ENCODE measurements at places on chromosomes 13 and 19.

GRCh38 chr19:41694196-41694595 is 6.1 kb upstream of the CEACAM7 start:
- DNase-seq: no peak

GRCh38 chr13:38784036-38784880 is 97.4 kb downstream of the FREM2 start:
- peak; percentile 34 for DNase-seq

GRCh38 chr19:52237771-52238400 is 31.5 kb upstream of the ZNF766 start:
- peak; percentile 42 for DNase-seq

DNA sequence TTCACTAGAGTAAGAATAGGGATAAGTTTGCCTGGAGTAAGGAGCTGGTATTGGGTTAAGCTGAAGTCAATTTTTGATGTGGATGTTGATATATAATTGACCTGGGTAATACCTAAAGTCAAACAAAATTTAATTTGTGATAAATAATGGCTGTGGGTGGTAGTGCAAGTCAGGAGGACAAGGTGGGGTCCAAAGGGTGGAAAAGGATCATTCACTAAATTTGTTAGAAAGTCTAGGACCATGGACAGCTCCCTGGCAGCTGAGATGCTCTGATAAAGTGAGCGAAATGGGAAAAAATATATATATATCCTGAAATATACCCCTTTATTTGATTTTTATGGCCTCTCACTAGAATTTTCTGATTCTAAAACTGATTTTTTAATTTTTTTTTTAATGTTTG is 463.5 kb downstream of the GPC6 start:
- no peak for DNase-seq

GRCh38 chr13:66644855-66645460 is 585.2 kb downstream of the PCDH9 start:
- DNase-seq: no peak

DNA sequence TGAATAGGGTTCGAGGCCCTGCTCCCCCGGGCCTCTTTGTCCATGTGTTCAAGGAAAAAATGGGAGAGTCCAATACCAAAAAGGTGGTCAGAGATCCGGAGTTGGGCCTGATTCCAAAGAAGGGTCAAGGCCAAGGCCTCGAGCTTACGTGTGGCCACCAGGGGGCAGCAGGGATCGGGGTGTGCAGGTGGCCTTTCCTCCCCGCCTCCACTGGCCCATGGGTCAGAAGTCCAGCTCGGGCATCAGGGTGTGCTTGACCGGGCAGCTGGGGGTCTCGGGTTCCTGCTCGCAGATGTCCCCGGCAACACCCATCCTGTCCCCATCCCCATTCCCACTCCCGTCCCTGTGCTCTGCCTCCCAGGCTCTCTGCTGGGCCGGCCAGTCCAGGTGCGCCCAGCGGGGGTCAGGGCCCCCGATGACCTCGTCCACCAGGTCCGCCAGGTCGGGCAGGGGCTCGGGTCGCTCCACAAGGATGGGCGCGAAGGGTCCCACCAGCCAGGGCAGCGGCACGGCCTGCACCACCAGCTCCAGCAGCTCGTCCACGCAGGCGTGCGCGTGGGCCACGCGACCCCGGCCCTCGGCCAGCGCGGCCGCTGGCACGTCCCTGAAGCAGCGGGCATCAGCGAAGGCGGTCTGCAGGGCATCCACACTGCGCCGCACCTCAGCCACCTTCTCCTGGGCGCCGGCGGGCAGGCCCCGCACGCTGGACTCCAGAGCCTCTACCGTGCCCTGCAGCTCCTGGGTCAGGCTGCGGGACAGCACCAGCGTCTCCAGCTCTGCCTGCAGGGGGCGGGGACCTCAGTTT is 5.2 kb upstream of the PLIN4 start:
- no peak for DNase-seq

DNA sequence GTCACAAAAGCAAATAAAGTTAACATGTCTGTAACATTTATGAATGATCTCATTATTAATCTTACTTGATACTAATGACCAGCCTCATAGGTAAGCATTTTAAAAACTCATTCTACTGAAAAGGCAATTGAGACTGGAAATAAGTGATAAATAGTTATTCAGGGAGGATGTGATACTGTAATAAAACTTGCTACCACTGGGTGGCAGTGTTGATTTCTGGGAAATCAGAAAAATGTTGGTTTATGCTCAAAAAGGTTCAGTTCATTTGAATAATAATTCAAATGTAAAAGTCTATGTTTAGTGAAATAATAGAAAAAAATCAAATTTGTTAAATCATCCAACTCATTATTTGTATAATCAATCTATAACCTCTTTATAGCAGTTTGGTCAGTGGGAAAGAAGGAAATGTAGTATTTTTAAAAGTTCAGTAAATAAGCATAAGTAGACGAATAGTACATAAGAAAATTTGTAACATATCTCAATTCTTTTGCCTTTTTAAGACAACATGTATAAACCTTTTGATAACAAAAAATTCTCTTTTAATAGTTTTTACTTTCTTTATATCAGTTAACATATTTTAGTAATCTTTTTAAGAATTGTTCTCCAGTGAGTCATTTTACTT is 9.6 kb downstream of the ABHD13 start:
- no peak for DNase-seq

DNA sequence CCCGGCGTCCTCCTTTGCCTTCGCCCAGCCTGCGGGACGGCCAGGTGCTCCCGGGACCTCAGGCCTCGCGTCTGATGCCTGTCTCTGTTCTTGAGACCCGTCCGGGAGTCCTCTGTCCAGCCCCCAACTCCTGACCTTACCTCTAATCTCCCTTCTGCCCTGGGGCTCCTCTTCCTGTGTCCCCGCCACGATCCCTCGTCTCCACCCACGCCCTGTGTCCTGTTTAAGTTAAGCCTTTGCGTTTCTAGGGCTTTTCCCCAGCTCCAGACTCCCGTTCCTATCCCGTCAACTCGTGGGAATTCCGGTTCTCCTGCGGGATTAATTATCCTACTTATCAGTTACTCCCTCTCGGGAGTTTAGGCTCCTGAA is 686 bp downstream of the LENG8 start:
- DNase-seq: no peak

DNA sequence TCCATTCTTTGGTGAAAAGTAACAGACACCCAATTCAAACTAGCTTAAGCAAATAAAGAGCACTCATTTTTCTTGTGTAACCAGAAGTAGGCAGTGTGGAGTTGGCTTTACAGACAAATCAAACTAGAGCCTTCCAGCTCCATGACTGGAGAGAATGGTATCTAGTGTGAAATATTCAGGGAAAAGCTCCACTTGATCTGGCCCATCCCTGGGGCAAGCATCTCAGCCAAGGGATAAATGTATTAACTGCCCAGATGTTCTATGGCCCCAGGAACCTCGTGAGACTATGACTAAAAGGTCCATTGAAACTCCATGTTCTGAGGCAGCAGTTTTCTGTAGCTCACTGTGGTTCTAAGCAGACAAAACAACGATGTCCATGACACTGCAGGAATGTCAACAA is 49.9 kb downstream of the TBC1D4 start:
- DNase-seq: no peak

DNA sequence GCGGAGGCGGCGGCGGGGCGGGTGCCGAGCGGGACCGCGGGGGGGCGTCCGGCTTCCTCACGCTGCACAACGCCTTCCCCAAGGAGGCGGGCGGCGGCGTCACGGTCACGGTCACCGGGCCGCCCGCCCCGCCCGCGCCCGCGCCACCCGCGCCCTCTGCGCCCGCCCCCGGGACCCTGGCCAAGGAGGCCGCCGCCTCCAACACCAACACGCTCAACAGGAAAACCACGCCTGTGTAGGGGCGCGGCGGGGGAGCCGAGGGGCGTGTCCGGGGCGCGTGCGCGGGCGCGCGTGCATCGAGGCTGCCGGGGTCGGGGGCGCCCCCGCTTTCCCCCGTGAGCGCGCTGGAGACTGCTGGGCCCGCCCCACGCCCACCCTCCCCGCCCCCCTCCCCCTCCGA is 8.8 kb upstream of the CACNG6 start:
- no peak for DNase-seq

DNA sequence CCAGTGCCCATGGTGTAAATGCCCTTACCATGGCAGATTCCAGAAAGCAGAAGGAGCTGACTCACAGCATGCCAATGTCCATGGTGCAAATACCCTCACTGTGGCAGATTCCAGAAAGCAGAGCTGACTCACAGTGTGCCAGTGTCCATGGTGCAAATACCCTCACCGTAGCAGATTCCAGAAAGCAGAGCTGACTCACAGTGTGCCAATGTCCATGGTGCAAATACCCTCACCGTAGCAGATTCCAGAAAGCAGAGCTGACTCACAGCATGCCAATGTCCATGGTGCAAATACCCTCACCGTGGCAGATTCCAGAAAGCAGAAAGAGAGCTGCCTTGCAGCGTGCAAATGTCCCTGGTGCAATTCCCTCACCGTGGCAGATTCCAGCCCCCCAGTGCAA is 163.8 kb upstream of the SOX1 start:
- DNase-seq: no peak

DNA sequence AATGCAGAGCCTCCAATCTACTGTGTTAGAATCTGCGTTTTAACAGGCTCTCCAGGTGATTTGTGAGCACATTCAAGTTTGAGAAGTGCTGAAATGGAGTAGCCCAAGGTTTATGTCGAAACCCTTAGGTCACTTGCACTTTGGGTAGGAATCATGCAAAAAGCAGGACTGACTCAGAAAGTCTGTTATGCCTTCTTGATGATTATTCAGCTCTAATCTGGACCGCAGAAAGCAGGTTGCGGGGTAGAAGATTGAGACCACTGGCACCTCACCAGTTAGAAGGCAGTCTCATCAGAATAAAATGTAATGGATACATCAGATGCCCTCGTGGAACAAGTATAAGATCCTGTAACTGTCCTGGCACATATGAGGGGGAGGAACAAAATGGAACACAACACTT is 326.3 kb downstream of the DCLK1 start:
- no peak for DNase-seq

GRCh38 chr13:44147648-44148047 is 226.0 kb upstream of the SERP2 start:
- DNase-seq: no peak

DNA sequence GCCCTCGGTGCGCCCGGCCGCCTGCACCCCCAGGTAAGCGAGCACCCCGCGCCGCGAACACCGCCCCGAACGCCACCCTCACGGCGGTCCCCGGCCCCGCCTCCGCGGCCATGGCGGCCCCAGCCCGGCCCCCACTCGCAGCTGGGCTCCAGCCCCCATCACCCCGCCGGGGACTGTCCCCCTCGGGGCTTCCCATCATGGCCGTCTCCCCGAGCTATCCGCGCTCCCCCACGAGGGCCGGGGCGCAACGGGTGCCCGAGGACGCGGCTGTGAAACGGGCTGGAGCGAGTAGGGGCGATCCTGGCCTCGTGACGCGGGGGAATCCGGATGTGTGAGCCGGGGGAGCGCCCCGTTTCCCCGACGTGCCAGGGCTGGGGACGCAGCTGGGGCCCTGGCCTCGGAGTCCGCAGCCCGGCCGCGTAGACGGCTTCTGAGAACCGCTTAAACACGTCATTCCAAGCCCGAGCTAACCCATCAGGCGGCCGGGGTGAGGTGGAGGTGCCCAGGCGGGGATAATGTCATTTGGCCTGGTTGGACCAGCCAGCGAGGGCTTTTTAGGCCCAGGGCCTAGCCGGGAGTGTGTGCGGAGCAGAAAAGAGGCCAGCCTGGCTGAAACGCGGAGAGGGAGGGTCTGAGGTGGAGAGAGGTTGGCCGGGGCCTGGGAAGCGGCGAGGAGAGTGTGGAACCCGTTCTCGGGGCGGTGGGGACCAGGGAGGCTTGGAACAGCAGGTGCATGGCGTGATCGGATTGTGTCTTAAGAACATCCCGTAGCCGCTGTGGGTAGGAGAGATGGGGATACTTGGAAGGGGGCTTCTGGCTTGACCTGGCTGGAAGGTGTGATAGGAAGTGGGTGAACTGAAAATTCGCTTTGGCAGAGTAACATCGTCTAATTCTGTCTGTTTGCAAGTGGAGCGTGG is 550 bp downstream of the CERS4 start:
- DNase-seq: peak; percentile 22

DNA sequence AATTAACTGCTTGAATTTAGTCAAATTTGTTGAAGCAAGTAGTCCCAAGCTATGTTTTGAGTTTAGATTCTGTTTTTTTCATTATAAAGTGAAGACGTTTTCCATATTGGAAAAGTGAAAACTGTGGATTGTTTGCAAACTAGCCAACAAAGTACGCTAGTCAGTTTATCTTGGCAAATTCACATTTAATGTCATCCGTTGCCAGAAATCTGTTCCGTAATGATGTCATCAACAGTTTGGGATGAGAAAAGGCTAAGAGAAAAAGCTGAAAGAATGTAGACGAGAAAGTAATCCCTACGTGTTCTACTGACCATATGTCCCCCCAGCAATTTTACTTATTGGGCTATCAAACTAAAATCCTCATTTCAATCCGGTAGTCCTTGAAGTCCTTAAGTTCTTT is 419.6 kb downstream of the GPC6 start:
- no peak for DNase-seq

DNA sequence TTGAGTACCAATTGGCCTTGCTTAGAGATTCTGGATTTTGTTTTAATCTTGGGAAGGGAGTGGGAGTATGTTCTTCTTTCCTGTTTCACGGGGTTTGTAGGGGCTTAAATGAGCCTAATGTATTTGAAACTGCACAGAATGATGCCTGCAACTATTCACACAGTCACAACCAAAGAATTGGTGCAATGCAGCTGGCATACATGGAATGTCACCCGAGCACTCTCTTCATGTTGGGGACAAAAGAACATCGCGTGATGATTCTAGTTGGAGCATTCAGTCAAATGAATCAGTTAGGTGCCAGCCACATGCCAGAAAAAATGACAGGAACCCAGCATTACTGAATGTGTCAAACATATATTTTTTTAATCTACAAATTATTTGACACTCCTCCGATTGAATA is 22.1 kb downstream of the STARD13 start:
- no peak for DNase-seq

- no peak for DNase-seq
Observed at GRCh38 chr13:20547479-20547908, 19.5 kb upstream of the IFT88 start.

GRCh38 chr13:81917810-81918209 is 1576.9 kb upstream of the SPRY2 start:
- DNase-seq: peak; percentile 51

DNA sequence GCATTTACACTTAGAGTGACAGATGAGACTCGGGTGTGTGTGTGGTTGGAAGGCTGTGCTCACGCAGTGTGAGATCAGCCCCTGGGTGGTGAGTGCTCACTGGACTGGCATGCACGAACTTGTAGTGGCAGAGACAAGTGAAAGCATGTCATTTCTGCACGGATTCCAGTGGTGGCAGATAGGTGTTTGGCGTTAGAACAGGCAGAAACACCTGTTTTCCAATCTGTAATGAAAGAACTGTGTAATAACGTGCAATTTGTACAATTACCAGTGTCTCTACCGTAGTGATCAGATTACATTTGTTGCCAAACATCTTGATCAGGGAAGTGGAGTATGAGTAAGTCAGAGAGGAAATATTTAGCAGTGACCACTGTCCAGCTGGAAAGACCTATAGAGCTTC is 8.2 kb downstream of the LAMP1 start:
- no peak for DNase-seq

GRCh38 chr13:26445092-26445491 is 112.4 kb upstream of the WASF3 start:
- no peak for DNase-seq

DNA sequence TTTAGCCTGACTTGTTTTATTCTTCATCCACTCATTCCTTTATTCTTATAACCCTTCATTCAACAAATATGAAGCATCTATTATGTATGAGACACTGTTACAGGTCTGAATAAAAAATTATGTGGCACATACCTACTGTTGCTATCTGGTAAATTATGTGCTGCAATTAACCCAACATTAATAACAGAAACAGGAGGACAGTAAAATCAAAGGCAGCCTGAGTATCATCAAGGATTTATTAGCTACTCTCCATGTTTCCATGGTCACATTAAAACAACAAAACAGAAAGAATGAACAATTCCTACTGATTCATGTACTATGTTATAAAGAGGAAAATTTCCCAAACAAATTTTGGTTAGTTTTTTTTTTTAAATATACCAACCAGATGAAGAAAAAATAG is 43.9 kb downstream of the RAP2A start:
- no peak for DNase-seq
